ENCODE measurements at places on chromosomes 16 and 17.

DNA sequence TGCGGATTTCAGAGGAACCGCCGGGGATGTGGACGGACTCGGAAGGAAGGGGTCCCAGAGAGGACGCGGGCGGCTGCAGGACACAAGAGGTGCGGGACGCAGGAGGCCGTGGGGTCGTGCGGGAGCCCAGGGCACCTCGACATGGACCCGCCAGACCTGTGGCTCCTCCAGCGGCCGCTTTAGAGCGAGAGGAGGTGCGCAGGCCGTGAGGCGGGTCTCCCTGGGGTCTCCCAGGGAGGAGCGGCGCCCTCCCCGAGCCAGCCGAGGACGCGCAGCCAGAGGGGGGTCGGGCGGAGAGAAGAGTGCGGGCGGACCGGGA is 6.8 kb upstream of the FLYWCH1 start:
- peak; percentile 15 for DNase-seq

DNA sequence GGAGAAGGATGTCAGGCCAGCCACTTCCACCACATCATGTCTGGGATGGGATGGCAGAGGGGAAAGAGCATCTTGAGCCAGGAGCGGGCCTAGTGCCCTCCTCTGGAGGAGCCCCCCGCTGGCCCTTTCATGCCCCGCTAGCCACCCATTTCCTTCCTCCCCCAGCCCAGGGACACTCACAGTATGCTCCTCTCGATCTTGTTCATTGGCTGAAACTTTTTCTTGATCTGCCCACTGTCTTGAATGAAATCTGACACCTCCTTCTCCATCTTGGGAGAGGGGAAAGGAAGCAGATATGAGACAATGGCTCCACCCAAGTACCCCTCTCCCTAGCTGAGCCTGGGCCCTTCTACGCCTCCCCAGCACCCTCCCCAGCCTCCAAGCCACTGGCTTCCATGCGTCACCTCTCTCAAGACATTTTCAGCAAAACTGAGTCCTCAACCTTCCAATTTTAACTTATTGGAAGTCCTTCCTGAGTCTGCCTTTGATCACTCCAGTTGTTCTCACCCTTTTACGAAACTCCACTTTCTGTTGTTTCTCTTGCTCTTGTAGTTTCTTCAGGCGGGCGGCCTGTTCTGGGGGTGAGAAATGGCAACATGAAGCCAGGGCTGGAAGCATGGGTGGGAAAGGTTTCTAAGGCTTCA is 7.2 kb downstream of the SPAG7 start:
- no peak for DNase-seq

DNA sequence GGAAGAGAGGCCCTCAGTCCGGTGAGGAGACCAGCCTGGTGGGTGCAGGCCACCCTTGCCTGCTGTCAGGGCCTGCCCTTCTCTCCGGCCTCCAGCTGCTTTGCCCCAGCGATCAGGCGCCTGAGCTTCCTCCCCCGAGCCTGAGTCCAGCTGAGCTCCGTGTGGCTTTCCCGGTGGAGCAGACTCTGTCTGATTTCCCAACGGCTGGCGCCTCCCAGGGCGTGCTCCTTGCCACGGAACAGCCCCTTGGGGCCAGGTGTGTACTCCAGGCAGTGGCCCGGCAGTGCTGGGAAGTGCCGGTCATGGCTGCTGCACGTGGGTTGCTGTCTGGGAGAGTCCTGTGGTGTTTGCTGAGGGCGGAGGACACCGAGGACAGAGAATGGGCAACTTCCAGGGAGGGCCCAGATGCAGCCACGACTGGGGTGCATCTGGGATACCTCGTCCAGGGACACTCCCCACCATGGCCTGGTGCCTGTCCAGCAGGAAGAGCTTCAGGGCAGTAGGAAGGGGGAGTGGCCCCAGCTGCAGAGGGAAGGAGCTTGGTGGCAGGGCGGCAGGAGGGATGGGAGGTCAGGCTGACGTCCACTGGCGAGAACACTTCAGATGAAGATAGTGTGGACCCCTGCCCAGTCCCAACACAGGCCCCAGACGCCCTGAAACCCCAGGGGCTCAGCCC is 22.5 kb downstream of the METRNL start:
- DNase-seq: no peak

DNA sequence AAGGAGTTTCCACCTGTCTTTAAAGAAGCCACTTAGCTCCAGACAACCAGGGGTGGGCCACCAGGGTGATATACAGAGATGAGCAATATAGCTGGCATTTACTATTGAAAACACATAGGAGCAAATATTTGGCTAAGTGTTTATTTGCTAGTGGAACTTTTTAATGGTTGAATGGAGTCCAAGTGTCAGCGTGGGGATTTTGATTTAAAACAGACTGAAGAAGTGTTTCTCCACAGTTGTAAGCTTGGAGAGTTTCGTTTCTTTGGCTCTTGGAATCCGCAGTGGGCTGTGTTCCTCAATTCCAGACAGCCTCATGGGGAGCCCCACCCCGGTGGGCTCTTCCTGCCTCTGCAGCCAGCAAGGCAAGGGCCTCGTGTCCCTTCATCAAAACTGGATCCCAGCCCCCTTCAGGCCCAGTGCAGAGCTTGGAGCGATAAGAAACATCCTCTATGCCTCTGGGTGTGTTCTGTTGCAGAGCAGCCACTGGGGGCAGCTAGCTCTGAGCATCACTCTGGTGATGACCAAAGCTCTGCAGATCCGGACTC is 36.1 kb downstream of the NOG start:
- DNase-seq: peak; percentile 15

GRCh38 chr17:63440127-63440769 is 5.9 kb downstream of the CYB561 start:
- no peak for DNase-seq

GRCh38 chr16:9780831-9781230 is 401.4 kb downstream of the GRIN2A start:
- DNase-seq: no peak

GRCh38 chr16:11020792-11021551 is 76.6 kb downstream of the CLEC16A start:
- no peak for DNase-seq

DNA sequence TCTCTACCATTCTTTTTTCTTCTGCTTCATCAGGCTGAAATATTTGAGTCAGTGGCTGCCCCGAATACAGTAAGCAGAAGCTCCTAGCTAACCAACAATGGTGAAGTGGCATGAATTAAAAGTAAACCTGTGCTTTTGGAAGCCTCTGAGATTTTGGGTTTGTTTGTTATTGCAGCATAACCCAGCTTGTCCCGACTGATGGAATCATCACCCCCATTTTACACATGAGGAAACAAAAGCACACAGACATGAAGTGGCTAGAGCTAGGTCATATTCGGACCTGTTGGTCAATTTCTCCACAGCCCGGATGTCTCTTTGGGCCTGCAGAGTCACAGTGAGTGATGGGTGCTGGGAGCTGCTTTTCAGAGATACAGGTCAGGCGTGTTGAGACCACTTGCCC is 39.4 kb downstream of the IRX5 start:
- DNase-seq: no peak

Data from HAP-1 (cell line).